ENCODE measurements at places on chromosomes 13 and 19.

GRCh38 chr13:98406971-98407370 lies 169.9 kb downstream of the STK24 start:
- no peak for DNase-seq

DNA sequence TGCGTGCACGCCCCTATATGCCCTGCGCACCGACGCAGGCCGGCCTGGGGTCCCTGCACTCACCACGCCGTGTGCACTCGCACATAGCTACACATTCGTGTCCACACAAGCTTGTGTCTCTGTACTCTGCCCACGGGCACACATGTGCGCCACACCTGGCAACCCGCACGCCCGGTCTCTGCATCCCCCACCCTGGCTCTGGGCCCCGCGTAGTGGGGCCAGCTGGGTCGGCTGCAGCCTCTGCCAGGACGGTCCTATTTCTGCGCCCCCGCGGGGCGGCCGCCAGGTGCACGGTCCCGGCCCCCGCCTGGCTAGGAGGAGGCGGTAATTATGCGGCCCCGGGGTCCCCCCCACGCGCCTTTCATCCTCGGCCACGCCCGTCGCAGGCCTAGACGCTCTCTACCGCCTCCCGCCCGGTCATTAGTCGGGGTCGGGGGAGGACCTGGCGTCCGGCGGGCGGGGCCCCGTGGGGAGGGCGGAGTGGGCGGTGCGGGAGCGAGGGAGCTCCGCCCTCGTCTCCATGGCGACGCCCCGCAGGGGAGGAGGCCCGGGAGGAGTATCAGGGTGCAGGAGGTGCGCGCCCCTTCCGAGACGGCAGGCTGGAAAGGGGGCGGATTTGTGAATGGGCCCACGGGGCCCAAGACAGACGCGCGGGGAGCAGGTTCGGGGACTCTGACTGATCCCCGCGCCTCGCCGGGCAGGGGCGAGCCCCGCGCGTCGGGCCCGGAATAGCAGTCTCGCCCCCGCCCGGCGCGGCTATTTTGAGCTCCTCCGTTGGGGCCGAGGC lies 2.8 kb upstream of the CIRBP start:
- no peak for DNase-seq

DNA sequence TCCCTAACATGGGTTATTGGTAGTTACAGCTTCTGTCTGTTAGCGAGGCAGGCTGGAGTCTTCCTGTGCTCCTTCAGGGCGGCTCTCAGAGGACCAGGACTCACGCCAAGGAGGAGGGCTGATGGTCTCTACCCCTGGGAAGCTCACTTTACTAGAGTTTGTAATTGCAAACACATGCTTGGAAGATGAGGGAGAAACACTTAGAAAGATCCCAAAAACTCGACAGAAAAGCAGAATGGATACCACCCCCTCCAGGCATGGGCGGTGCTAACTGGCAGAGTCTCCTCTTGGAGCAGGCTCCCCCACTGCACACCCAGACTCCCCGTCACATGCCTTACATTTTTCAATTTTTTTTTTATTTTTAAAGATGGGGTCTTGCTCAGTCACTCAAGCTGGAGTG lies 62.0 kb downstream of the PARP4 start:
- no peak for DNase-seq

GRCh38 chr13:46160471-46161066 lies 21.4 kb downstream of the LCP1 start:
- peak; percentile 62 for DNase-seq

DNA sequence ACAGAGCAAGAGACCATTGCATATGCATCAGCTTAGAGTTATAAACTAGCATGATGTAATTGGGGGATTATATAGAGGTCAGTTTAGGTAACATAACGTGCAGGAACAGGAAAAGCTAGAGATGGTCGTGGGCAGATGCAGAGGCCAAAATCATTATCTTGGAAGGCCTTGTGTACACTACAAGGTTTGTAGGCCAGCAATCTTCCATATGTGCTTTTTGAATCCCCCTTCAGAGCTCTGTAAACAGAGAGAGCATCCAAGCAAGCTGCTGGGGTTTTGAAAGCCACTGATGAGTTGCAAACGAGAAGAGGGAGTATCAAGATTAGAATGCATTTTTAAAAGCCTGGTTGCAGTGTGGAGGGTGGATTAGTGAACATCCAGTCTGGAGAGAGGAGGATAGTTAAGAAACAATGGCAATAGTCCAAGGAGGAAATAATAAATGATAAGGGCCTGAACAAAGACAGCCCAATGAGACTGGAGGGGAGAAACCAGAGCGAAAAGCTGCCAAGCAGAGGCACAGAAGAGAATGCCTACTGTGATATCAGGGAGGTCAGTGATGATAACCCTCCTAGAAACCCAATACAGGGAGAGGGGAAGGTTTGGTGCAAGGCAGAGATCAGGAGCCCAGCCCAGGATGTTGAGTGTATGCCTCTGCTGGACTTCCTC lies 109.6 kb downstream of the ZAR1L start:
- DNase-seq: no peak

- DNase-seq: no peak
Measured at GRCh38 chr13:97266772-97267417, 44.8 kb downstream of the MBNL2 start.

DNA sequence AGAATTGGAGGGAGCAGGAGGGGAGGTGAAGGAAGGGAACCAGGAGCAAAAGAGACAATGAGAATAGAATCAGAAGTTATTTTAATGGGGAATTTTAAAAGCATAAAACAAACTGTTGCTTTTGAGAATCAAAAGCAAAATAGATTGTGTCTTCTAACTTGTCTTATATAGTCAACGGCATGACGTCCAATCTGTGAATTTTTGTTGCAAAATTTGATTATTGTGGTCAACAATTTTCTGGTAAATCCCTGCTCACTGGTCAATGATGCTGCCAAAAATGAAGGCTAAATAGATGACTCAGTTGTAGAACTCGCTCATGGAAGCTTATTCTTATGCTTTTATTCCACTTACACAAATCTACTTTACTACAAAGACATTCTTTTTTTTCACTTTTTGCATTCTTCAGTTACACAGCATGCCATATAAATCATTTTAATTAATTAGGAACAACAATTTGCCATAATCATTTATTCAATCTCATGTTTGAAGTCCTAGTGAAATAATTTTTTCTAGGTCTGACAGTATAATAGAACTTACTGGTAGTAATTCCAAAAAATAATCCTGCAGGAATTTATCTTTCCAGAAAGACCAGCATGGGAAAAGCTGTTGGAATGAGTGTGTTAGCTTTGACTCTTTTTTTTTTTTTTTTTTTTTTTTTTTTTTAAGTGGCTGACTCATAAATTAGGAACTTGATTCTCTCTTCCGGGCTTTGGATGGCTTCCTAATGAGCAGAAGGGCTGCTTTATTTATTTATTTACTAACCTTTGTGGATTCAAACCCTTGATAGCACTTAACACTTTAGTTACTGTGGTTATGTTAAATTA lies 256.9 kb downstream of the SPRY2 start:
- DNase-seq: peak; percentile 61

- no peak for DNase-seq
Measured at GRCh38 chr13:49308097-49308875, 60.6 kb downstream of the CDADC1 start.

DNA sequence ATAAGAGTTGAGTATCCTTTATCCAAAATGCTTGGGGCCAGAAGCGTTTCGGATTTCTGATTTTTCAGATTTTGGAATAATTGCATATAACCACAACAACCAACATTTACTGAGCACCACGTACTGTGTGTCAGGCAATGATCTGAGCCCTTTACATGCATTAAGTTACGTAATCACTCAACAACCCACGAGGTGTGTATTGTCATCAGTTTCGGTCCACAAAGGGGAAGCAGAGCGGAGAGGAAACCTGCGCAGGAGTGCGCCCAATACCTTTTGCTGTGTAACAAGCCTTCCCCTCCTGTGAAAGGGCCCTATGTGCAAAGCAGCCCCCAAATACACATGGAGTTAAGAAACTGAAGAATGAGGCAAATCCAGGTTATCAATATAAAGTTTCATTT lies 20.7 kb upstream of the NLRP12 start:
- no peak for DNase-seq

DNA sequence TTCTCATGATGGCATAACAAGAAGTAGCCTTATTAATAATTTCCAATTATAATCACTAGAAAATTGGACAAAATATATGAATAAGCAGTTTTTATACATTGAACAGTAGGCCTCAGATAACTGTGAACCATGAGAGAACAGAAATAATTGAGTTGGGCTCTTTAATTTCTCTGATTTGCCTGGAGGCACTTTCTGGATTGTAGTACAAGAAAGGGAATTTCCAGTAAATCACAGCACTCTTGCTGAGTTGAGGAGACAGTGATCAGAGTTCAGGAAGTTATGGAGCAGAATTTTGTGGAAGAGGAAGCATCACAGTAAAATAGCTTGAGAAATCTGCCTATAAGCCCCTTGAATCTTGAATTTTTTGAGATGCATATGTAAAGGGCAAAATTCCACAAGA lies 216.2 kb downstream of the MAB21L1 start:
- no peak for DNase-seq

GRCh38 chr13:107025991-107026390 lies 458.1 kb upstream of the ARGLU1 start:
- DNase-seq: peak; percentile 29

DNA sequence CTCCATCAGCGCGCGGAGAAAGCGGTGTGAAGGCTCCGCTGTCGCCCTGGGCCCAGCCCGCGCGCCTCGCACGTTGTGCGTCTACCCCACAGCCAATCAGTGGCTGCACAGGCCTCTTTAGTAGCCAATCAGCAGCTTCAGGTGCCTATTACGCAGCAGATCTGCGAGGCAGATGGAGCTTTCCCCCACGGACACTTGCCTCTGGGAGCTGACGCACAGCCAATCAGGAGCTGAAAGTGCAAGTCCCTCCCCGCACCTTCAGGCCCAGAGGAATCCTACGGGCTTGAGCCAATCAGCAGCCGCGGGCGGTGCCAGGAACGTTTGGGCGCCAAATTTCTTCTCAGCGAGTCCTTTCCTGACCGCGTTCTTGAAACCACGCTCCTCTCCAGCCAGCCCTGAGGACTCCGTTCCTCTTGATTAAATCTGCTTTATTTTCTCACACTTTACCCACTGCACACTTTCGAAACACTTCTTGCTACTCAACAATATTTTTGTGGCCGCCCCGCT lies 39.9 kb downstream of the SIGLEC7 start:
- DNase-seq: no peak

DNA sequence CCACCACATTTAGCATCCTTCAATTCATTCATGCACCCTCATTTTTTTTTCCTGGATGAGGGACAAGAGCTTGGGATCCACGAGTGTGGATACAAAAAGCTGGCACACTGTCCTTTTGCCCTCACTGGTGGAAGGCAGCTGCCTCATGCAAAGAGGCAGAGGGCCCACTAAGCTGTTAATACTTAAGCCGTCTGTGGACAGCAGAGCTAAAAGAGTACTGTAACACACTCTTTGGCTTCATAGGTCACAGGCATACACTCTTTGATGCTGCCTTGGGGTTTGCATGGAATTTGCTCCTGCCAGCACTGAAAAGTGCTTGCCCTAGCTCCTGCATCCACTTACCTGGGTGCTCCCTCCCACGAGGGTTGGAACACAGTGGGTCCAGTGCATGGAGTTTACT lies 978.4 kb upstream of the SPRY2 start:
- DNase-seq: no peak

GRCh38 chr13:19181621-19182485 lies at the start of gene TUBA3C:
Gene TUBA3C, minus strand, starts transcription at chr13:19181824. Its CDS starts 77 bp downstream, at chr13:19181747.
- DNase-seq: no peak

- DNase-seq: no peak
Measured at GRCh38 chr13:48950501-48950875, 25.2 kb upstream of the FNDC3A start.

DNA sequence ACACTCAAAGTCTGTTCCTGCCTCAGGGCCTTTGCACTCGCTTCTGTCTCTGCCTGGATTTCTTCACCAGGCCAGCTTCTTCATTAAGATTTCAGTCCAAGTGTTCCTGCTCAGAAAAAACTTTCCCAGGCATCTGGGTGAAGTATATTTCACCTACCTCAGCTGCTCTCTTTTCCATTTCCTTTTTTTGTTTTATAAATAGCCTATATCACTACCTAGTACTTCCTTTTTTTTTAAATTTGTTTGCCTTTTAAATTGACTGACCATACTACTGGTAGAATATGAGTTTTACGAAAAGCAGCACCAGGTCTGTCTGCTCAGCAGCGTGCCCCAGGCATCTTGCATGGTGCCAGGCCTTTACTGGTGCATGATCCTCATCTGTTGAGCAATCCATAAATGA lies 1064.4 kb downstream of the UQCRFS1 start:
- no peak for DNase-seq

DNA sequence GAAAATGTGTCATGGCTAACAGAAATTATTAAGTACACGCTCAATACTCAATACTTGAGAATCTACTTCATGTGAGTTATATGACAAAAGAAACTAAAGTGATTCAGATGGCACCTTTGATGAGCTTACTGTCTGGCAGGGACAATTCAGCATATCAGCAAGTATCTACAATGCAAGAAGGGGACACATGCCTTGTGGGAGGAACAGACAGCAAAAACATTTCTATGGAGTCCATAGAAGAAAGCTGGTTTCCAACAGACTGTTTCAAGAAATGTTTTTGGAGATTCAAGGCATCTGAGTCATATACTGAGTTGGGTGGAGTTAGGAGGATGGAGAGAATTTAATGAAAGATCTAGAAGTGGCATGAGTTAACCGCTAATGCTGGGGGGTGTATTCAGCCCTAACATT lies 54.7 kb downstream of the MBNL2 start:
- DNase-seq: no peak

GRCh38 chr13:35791184-35791851 lies 314.8 kb upstream of the MAB21L1 start:
- no peak for DNase-seq

- no peak for DNase-seq
Measured at GRCh38 chr19:35569281-35569781, 5.9 kb upstream of the ATP4A start.

GRCh38 chr13:113210833-113211232 lies 1.4 kb downstream of the CUL4A start:
- no peak for DNase-seq

- DNase-seq: no peak
Measured at GRCh38 chr19:46925548-46925950, 64.8 kb downstream of the ARHGAP35 start.

GRCh38 chr13:114219392-114219791 lies 15.3 kb upstream of the CDC16 start:
- no peak for DNase-seq

DNA sequence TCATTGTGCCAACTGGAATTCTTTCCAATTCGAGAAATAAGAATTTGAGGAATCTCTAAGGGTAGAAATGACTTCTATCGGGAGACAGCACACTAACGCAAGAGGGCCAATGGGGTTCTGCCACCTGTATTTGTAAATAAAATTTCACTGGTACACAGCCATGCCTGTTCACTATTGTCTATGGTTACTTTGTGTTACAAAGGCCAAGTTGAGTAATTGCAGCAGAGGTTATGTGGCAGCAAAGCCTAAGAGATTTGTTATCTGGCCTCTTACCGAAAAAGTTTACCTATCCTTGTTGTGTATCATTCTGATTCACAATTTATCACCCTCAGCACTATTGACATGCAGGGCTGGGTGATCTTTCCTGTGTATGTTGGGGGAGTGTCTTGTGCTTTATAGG lies 278.0 kb downstream of the KLF5 start:
- no peak for DNase-seq

GRCh38 chr19:10797541-10798256 lies 38.3 kb downstream of the TMED1 start:
- DNase-seq: no peak

- no peak for DNase-seq
Measured at GRCh38 chr19:32257326-32258073, 87.9 kb upstream of the ZNF507 start.

- no peak for DNase-seq
Measured at GRCh38 chr13:106472621-106473020, 62.8 kb downstream of the EFNB2 start.
